Activated CD4-positive, alpha-beta T cell treated with anti-CD3 and anti-CD28 coated beads, Interleukin-2, amount 10 ng/mL, durations not matched to agents 7 days and 5 days (primary cell): ENCODE measurements at places on chromosomes 7 and 10. TPM values are rescaled to one million over a fixed set of nuclear protein-coding genes. Genes with fewer than 3 reads are reported as not detected.

The COL13A1 gene
- total RNA-seq: not detected

- no peak overlapping the region for H3K27ac ChIP-seq
- DNase-seq: no peak
- peaks cover 6% of the 10 kb centered on the region for H3K4me1 ChIP-seq
- H3K4me3 ChIP-seq: no peak overlapping the region
- peaks cover 62% of the 10 kb centered on the region for H3K36me3 ChIP-seq
Measured at GRCh38 chr7:158685693-158686092, 18.9 kb downstream of the NCAPG2 start.

GRCh38 chr7:70571403-70571934 is 560.5 kb upstream of the GALNT17 start:
- H3K36me3 ChIP-seq: no peaks in the 10 kb centered on the region
- no peak overlapping the region for H3K4me3 ChIP-seq
- H3K27ac ChIP-seq: no peak overlapping the region
- H3K27me3 ChIP-seq: no peaks in the 10 kb centered on the region
- no peaks in the 10 kb centered on the region for H3K4me1 ChIP-seq

DNA sequence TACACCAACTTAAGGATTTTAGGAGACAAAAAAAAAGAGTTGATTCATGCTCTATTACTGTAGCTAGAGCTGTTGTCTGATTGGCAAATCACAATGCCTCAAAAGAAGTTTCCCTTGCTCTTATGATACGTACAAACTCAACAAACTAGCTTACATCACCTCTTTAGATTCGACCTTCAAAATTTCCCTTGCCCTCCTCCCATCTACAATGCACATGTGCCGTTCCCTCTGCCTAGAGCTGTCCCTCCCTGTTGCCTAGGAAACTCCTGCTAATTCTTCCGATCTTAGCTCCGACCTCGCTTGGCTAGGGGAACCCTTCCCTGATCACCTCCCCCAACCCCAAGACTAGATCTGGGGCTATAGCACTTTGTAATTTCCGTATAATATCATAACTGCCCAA is 55.4 kb downstream of the MAP3K8 start:
- no peak overlapping the region for H3K27ac ChIP-seq
- no peak for DNase-seq
- peaks cover 30% of the 10 kb centered on the region for H3K27me3 ChIP-seq
- peaks cover 44% of the 10 kb centered on the region for H3K4me1 ChIP-seq
- H3K4me3 ChIP-seq: no peak overlapping the region
- peaks cover 7% of the 10 kb centered on the region for H3K36me3 ChIP-seq

DNA sequence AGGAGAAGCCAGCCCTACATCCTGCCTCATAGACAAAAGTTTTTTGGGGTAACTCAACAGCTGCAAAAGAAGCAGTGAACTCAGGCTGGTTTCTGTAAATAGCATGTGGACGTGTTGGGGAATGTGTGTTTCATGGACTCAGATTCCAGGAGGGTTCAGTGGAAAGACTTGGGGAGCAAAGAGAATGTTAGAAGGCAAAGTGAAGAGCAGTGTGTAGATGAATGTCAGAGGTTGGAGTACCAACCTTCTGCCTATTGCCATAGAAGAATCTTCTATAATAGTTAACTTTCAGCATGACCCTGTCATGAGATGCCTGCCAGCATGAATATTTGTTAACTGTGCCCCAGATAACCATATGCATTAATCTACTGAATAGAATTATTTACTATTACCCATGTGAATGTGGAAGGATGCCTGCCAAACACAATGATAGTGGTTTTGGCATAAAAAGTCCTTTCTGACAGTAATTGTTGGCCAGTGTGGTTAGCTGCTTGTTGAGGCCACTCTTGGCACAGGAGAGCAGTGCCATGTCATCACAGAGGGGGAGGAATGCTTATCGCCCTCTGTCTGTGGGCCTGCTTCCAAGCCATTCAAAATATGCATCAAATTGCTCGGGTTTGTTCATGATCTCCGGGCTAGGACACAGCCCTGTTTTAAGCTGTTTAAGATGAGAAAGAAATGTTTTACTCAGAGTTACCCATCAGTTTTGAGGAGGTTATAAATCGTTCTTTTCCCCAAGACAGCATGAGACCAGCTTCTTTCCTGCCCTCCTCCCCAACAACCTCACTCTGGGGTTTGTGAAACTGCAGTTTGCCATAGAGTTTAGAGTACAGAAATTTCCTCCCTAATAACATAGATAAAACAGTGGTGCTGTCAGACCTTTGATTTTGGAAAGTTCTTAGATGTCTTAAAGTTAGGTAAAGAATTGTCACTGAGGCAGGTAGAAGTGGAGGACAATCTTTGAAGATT is 165.3 kb downstream of the WNT2 start:
- no peaks in the 10 kb centered on the region for H3K27me3 ChIP-seq
- no peaks in the 10 kb centered on the region for H3K4me1 ChIP-seq
- no peak overlapping the region for H3K27ac ChIP-seq
- no peak overlapping the region for H3K4me3 ChIP-seq
- DNase-seq: no peak
